Cardiac septum (tissue), 1 donor: ENCODE measurements at places on chromosomes 2 and 18. TPM values are rescaled to one million over a fixed set of nuclear protein-coding genes. Genes with fewer than 3 reads are reported as not detected.

DNA sequence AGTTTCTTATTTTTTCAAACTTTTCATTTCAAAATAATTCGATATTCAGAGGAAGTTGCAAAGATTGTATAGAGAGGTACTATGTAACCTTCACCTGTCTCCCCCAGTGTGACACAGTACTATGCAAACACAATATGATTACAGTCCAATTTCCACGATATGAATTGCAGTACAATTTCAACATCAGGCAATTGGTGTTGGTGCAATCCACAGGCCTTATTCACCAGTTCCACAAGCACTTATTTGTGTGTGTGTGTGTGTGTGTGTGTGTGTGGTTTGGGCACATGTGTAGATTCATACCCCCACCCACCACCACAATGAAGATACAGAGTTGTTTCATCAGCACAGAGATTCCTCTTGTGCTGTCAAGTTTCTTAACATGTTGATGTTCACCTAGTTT lies 69.7 kb upstream of the ARL4C start:
- DNase-seq, result no peak

DNA sequence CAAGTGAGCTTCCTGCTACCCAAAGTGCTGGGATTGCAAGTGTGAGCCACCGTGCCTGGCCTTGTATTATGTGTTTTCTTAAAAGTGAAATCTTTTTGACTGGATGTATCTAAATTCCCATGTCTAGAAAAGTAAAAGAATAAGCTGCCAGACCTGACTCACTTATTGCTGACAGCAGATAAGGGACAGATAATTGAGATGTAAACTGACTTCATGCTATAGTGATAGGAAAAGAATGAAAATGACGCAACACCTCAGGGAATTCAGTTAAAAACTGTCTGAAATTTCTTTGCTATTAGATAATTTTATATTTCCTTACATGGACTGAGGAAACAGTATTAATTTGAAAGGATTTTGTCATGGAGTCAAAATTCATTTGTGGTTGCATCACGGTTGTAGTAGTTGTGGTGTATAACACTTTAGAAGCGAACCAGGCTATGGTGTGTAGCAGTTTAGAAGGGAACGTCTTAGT lies 19.4 kb downstream of the TTC27 start:
- DNase-seq, result no peak

CNDP1 gene
- not detected for total RNA-seq

SLC23A3 gene
- total RNA-seq, result 0.48 TPM

- no peak for DNase-seq
These were observed 9.9 kb downstream of the NABP1 start for GRCh38 chr2:191687867-191688266.

IL18RAP gene
- 0.70 TPM for total RNA-seq
